Osteoblast (primary cell): ENCODE measurements at places on chromosomes 11 and 22. TPM values are rescaled to one million over a fixed set of nuclear protein-coding genes. Genes with fewer than 3 reads are reported as not detected.
A peak's percentile ranks its signal among the peaks of the same experiment; 100 is the strongest.

MS4A4A gene
- total RNA-seq: under 0.01 and 0.36 TPM in 2 replicates

RAPSN gene
- 0.29 and 0.36 TPM in 2 replicates for total RNA-seq

MGAT3 gene
- total RNA-seq: under 0.01 TPM in 1 of 2 replicates, not detected in the other

SNX32 gene
- 1.1 and 1.5 TPM in 2 replicates for total RNA-seq

CAPN5 gene
- total RNA-seq: 6.5 and 8.5 TPM in 2 replicates

MYRF gene
- 0.29 and 0.36 TPM in 2 replicates for total RNA-seq

MAPK12 gene
- 24.8 and 34.0 TPM in 2 replicates for total RNA-seq

CABP7 gene
- not detected in 2 replicates for total RNA-seq

BRSK2 gene
- total RNA-seq: 0.36 TPM in 1 of 2 replicates, not detected in the other

GRCh38 chr11:18669219-18669596 lies 29.4 kb upstream of the TMEM86A start:
- H3K4me3 ChIP-seq: peak overlapping the region; percentile 46
- H3K27ac ChIP-seq: no peak overlapping the region
- peaks cover 11% of the 10 kb centered on the region for H3K4me1 ChIP-seq
- H3K36me3 ChIP-seq: no peaks in the 10 kb centered on the region
- no peak for DNase-seq
- no peaks in the 10 kb centered on the region for H3K27me3 ChIP-seq

- no peak overlapping the region for H3K4me3 ChIP-seq
- H3K4me1 ChIP-seq: no peaks in the 10 kb centered on the region
- H3K27ac ChIP-seq: no peak overlapping the region
- no peak for DNase-seq
These were observed 466.3 kb upstream of the ARHGAP42 start for GRCh38 chr11:100220801-100221200.

- DNase-seq: no peak
- H3K27me3 ChIP-seq: no peaks in the 10 kb centered on the region
- H3K4me1 ChIP-seq: peaks cover 10% of the 10 kb centered on the region
- no peak overlapping the region for H3K27ac ChIP-seq
- H3K4me3 ChIP-seq: no peak overlapping the region
These were observed 40.2 kb upstream of the RBFOX2 start for GRCh38 chr22:36068776-36069344.

DNA sequence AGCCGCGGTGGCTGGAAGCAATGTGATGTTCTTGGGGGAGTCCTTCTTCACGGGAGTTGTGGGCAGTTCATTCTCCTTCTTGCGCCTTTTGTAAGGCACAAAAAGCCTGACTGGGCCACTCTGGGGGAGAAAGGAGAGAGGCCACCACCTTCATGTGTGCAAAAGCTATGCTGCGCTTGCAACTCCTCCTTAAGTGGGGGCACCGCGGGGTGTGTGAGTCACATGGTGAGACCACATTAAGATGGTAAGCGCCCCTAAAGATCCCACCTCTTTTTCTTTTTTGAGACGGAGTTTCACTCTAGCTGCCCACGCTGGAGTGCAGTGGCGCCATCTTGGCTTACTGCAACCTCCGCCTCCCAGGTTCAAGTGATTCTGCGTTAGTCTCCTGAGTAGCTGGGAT lies 14.1 kb downstream of the DEAF1 start:
- peak; percentile 26 for DNase-seq
- no peaks in the 10 kb centered on the region for H3K27me3 ChIP-seq

DNA sequence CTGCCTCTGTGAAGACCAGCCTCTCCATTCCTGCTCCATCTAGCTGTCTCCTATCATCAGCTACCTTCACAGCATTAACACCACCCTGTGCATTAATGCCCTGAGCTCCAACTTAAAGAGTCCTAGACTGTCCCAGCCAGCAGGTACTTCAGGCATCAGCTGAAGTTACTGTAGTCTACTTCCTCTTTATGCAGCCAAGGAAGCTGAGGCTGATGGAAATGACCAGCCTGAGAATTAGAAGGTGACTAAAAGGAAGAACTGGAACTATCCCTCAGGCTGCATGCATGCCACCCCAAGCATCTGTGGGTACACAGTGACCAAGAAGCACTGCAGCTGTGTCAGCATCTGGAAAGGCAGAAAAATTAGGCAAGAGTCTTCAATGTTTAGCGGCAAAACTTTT lies 28.2 kb downstream of the MS4A10 start:
- H3K4me3 ChIP-seq: no peak overlapping the region
- H3K36me3 ChIP-seq: no peaks in the 10 kb centered on the region
- no peaks in the 10 kb centered on the region for H3K27me3 ChIP-seq
- peak; percentile 32 for DNase-seq
- H3K27ac ChIP-seq: no peak overlapping the region

- no peaks in the 10 kb centered on the region for H3K36me3 ChIP-seq
- H3K27ac ChIP-seq: no peak overlapping the region
- H3K4me1 ChIP-seq: no peaks in the 10 kb centered on the region
These were observed 46.4 kb upstream of the AMOTL1 start for GRCh38 chr11:94721565-94722292.

- no peak overlapping the region for H3K27ac ChIP-seq
- H3K4me3 ChIP-seq: no peak overlapping the region
- no peaks in the 10 kb centered on the region for H3K27me3 ChIP-seq
- no peaks in the 10 kb centered on the region for H3K36me3 ChIP-seq
- peaks cover 21% of the 10 kb centered on the region for H3K4me1 ChIP-seq
- no peak for DNase-seq
These were observed 11.9 kb downstream of the SLC25A18 start for GRCh38 chr22:17575151-17575550.

- H3K27me3 ChIP-seq: no peaks in the 10 kb centered on the region
- H3K4me3 ChIP-seq: no peak overlapping the region
These were observed 1578.8 kb upstream of the RAG2 start for GRCh38 chr11:38176686-38177322.

DNA sequence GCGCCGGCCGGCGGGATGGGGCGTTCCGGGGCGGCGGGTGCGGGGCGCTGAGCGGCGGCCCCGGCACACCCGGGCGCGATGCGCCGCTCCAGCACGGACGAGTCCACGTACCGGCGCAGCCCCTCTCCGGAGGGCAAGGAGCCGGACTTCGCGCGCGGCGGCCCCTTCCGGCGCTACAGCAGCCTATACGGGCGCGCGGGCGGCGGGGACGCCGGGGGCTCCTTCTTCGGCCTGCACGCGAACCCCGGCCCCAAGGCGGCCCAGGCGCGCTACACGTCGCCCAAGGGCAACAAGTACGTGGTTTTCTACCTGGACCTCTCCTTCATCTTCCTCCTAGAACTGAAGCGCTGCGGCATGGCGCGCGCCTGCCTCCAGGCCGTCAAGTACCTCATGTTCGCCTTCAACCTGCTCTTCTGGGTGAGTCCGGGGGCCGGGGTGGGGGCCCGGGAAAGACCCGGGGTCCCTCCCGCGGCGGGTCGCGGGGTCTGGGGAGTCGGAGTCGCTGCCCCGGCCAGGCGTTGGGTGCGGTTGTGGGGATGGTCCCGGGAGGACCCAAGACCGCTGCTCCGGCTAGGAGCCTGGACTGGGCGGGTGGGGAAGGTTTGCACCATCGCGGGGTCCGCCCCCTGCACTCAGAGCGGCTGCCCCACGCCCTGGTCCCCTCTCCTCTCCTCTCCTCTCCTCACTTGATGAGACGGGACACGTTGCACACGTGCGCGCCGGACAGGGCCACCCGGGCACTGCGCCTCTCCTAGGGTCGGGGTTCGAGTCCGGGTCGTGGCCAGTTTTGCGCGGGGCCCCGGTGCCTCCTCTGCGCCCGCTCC lies 7.5 kb downstream of the TSPAN4 start:
- no peak for DNase-seq
- peaks cover 6% of the 10 kb centered on the region for H3K36me3 ChIP-seq
- no peaks in the 10 kb centered on the region for H3K27me3 ChIP-seq
- peaks cover 21% of the 10 kb centered on the region for H3K4me1 ChIP-seq
- H3K27ac ChIP-seq: no peak overlapping the region

DNA sequence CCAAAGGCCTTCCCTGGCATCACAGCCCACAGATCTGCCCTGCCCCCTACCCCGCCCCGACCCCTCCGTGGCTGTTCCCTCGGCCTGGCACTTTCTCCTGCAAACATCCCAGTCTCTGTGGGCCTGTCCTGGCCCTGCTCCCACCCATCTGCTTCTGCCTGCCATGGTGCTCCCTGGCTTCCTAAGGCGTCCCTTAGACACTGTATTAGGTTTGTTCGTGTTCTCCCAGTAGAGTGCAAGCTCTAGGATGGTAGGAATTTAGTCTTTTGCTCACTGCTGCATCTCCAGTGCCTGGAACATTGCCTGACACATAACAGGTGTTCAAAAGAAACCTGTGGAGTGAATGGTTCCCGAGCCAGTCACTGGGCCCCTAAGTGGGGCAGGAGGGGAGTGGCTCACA lies 69.6 kb upstream of the PITPNB start:
- peaks cover 4% of the 10 kb centered on the region for H3K36me3 ChIP-seq
- H3K27ac ChIP-seq: no peak overlapping the region
- H3K4me1 ChIP-seq: peaks cover 22% of the 10 kb centered on the region
- H3K27me3 ChIP-seq: no peaks in the 10 kb centered on the region

DNA sequence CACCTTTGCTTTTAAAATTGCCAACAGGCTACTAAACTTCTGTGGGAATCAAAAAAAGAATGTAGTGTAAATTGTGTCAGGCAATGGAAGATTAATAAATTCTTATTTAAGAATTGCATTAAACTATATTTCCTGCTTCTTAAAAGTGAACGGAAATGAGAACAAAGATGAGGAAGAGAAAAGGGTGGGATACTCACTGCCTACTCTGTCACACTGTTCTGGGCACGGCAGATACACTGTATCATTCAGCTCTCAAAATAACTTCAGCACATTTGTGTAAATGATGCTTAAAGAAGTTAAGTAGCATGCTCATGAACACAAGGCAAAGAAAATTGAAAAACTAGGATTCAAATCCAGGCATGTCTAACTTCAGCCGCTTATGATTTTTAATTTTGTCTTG lies 218.7 kb downstream of the DCDC1 start:
- no peak for DNase-seq
- no peaks in the 10 kb centered on the region for H3K4me1 ChIP-seq
- H3K27ac ChIP-seq: no peak overlapping the region
- H3K36me3 ChIP-seq: no peaks in the 10 kb centered on the region

- H3K27me3 ChIP-seq: peaks cover 14% of the 10 kb centered on the region
- no peaks in the 10 kb centered on the region for H3K4me1 ChIP-seq
- no peak overlapping the region for H3K27ac ChIP-seq
- H3K4me3 ChIP-seq: no peak overlapping the region
- no peaks in the 10 kb centered on the region for H3K36me3 ChIP-seq
These were observed 54.3 kb downstream of the TSPAN18 start for GRCh38 chr11:44780940-44781631.

DNA sequence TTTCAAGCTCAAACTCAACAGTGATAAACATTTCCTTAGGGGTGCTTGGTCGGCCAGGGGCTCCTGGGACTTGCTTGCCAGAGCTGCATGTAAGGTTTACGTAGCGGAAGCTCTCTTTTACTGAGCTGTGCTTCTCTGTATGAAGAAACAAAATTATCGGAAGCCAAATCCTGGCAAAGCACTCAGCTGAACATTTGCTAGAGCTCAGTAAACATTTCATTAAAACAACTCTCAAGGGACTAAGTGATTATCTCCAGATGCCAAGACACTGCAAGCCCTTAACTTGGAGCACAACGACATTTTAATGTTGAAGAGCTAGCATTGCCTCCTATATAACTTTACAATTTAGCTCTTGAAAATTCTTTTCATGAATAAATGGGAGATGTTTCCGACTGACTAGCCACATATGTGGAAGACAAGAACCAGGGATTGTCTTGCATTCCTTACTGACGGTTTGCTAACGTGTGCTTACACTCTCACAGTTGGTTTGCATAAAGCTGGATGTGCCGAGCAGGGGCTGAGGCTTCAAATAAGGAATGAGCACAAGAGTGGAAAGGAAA lies 43.4 kb downstream of the SCUBE2 start:
- no peak overlapping the region for H3K4me3 ChIP-seq
- no peak overlapping the region for H3K27ac ChIP-seq
- no peak for DNase-seq
- H3K4me1 ChIP-seq: no peaks in the 10 kb centered on the region

- no peak overlapping the region for H3K4me3 ChIP-seq
- no peaks in the 10 kb centered on the region for H3K4me1 ChIP-seq
- peak; percentile 79 for DNase-seq
- H3K27me3 ChIP-seq: no peaks in the 10 kb centered on the region
These were observed 11.0 kb upstream of the MS4A6A start for GRCh38 chr11:60193687-60194433.

- no peak overlapping the region for H3K4me3 ChIP-seq
- H3K27ac ChIP-seq: no peak overlapping the region
- H3K27me3 ChIP-seq: peaks cover 3% of the 10 kb centered on the region
- no peak for DNase-seq
These were observed 69.7 kb upstream of the GRK3 start for GRCh38 chr22:25494774-25495173.

DNA sequence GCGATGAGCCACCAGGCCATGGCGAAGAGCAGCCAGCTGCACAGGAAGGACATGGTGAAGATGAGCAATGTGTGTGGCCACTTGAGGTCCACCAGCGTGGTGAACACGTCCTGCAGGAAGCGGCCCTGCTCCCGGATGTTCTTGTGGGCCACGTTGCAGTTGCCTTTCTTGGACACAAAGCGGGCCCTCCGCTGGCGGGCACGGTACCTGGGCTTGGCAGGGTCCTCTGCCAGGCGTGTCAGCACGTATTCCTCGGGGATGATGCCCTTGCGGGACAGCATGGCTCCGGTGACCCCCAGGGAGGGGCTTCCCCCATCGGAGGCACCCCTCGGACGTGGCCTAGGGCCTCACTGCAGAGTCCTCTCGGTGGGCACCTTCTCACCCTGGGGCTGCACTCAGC lies 648 bp downstream of the KCNJ11 start:
- H3K27me3 ChIP-seq: peaks cover 9% of the 10 kb centered on the region
- no peak overlapping the region for H3K4me3 ChIP-seq
- no peak overlapping the region for H3K27ac ChIP-seq
- peaks cover 2% of the 10 kb centered on the region for H3K4me1 ChIP-seq
